ENCODE measurements at places on chromosomes 5 and 9.

DNA sequence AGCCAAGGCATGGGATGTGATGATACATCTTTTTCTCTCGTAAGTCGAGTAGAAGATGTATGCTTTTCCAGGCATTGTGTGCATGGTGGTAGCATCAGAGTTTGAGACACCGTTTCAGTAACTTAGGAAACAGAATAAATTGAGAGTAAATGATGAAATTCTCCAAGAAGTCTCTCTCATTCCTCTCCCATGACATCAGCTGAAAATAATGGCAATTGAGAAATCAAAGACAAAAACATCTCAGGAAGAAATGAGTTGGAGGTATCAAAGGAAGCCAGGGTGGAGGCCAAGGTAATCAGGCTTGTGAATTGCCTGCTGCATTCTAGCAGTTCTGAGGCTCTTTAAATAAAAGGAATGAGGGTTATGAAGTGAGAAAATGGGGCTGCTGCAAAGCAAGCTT is 53.9 kb downstream of the SGCD start:
- DNase-seq: no peak

DNA sequence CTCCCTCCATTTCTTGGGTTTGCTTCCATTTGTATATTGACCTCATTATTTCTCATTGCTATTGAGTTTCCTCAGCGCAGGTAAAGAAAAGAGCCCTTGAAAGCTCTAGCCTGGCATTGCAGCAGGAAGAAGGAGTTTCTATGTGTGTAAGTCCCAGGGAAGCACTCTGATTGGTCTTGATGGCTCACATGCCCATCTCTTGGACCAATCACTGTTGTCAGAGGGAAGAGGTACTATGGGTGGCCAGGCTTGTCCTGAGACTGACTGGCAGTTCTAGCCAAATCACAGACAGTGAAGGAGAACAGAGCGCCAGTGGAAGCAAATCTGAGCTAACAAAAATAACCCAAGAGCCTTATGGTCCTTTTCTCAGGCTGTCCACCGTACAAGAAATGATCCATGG is 219.0 kb downstream of the PAX5 start:
- no peak for DNase-seq

DNA sequence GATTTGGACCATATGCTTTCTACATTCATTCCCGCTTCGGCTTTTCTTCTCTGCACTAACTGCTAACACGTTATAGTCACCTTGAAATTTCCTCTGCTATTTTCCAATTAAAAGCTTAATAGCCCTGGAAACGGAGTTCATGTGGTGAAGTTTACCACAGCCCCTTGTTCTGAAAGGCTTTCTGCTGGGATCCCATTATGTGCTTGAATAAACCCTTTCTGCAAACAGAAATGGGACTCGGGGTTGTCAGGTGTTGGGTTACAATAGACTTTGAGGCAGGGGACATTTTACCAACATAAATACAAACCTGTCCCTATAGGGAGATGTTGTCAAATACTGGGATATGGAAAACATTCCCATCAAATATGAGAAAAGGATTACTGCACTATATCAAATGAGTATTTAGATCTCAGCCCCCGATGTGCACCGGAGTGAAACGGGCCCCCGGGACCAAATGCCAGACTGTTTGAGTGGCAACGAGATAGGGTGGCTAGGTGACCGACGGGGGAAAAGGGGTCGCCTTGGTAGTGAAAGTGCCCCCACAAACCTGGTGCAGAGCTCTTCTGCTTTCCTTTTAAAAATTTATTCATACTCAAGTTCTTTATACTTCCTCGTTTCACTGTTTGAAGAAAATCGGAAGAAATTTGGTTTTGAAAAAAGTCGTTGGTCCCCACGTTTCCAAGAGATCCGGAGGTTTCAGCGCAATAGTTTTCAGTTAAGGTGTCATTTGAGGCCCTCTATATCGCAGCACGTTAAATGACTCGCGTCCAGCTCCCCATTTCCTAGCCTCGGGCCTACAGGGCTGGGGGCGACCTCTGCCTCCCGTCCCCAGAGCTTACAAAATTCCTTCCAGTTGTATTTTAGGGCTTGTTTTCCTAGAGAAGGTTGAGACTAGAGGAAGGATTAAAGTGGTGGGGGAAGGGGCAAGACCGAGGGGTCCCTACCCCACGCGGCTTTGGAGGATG is 2.1 kb upstream of the DMRT3 start:
- DNase-seq: no peak

GRCh38 chr9:130191749-130192120 is 19.5 kb downstream of the NCS1 start:
- no peak for DNase-seq

GRCh38 chr5:53397845-53398244 is 82.6 kb upstream of the FST start:
- no peak for DNase-seq

- DNase-seq: no peak
Observed at GRCh38 chr9:121860744-121861143, 209.3 kb downstream of the DAB2IP start.

DNA sequence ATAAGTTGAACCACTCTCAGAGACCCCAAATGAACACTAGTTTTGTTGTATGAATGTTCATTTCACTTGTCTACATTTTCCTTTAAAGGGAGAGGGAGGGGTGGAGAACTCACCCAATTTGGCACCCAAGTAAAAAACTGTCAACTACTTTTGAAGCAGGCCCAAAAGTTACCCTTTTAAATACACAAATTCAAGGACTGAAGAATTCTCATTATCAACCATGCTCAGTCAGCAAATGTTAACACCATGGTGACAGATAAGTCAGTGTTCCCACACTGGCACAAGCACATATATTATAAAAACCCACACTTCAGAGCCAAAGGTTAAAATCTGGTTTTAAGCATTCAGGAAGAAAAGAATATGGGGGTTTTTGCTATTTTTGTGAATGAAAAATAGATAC is 31.6 kb downstream of the CSNK1A1 start:
- DNase-seq: no peak

GRCh38 chr9:93699650-93700049 is 123.3 kb downstream of the PHF2 start:
- DNase-seq: no peak

DNA sequence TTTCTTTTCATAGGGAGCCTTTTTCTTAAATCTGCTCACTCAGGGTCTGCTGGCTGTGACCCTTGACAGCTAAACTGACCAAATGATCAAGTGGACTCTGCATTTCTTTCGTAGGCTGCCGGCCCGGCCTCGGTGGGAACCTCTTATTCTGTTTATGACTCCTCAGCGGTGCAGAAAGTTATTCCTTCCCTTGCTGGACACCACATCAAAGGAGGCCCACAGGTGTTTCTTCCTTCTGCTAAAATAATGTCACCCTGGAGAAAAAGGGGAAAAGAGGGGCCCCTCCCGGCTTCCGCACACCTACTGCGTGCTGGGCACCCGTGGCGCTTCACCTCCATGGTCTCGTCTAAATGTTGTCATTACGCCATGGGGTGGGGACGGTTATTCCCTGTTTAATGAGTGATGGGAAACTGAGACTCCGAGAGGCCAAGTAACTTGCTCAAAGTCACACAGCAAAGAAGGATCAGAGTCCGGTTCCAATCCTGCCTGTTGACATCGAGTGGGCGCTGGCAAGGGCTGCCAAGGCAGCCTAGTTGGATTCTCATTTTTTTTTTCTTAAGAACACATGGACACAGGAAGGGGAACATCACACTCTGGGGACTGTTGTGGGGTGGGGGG is 72.3 kb downstream of the CFAP77 start:
- DNase-seq: no peak

DNA sequence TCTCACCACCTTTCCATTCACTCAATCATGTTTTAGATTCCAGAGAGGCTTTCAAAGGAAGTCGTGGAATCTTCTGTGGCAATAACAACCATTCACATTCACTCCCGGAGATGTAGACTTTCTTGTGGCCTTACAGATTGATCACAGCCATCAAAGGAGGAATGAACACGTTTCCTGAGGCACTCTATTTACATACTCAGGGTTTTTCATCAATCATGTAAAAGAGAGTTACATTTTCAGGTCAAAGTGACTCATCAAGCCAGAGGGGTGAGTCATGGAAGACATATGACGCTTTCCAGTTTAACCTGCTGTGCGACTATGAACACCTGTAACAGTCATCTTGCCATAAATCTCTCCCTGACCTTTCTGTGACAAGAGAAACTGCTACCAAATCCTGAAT is 39.3 kb upstream of the RAD23B start:
- no peak for DNase-seq

- DNase-seq: no peak
Observed at GRCh38 chr9:18343784-18344183, 130.2 kb upstream of the ADAMTSL1 start.

GRCh38 chr5:56012281-56012963 is 17.7 kb upstream of the IL6ST start:
- DNase-seq: no peak

- no peak for DNase-seq
Observed at GRCh38 chr9:114008667-114009410, 69.3 kb downstream of the AMBP start.

GRCh38 chr5:62465985-62466925 is 53.7 kb downstream of the IPO11 start:
- DNase-seq: no peak

- peak; percentile 20 for DNase-seq
Observed at GRCh38 chr9:99103901-99104458, 933 bp upstream of the TGFBR1 start.

GRCh38 chr9:121297389-121297788 is 29.4 kb downstream of the GSN start:
- DNase-seq: no peak

Measured in GM20000 (cell line).